ENCODE measurements at places on chromosomes 1 and 21.

DNA sequence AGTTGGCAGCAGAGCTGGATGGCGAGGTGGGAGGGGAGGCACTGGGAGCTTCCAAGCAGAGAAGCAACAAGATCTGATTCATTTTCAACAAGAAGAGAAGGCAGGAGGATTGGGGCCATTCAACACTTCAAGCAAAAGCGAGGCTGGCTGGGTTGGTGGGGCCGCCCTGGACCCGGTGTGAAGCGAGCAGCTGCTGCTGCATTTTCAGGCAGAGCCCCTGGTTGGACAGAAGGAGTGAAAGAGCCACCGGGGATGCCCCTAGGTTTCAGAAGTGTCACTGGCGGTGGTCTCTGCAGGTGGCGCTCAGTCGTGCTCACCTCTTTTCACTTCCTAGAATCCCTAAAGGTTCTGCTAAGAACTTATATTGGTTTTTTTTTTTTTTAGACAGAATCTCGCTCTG, 18.0 kb downstream of the SLC2A7 start:
- no peak for DNase-seq

DNA sequence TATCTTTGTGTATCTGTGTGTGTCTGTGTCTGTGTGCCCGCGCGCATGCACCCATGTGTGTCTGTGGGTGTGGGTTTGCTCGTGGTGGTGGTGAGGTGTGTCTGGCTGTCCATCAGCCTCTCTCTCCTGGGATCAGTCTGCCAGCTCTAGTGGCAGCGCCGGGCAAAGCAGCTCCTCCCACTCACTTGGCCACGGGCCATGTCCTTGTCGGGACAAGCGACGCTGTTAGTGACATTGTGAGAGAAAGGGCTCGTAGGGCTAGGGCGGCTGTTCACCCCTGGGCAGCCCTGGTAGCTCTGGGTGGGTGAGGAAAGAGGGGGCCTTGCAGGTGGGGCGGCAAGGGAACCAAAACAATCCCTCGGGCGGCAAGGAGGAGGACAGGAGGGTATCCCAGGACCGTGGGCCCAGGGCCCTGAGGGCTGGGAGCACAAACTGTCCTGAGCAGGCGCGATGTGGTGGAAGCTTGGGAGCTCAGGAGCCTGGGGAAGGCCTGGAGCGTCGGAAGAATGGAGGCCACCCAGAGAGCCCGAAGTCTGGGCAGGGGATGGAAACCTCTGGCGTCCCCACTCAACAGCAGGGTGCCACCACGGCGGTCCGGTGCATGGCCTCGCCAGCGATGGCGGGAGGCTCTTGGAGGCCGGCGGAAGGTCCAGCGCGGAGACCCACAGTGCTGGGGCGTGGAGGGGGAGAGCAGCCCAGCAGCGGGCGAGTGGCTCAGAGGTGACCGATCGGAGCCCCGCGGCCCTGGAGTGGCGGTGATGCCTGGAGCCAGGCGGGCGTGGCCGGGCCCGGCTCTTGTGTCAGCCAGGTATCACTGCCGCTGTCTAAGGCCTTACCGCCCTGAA, 140.5 kb downstream of the LIPI start:
- no peak for DNase-seq

GRCh38 chr1:220726634-220727033, 21.5 kb upstream of the MTARC2 start:
- DNase-seq, result no peak

GRCh38 chr1:28147264-28148094, 29.0 kb downstream of the PTAFR start:
- no peak for DNase-seq

GRCh38 chr1:66767626-66768025, 15.4 kb downstream of the DYNLT5 start:
- DNase-seq, result no peak

DNA sequence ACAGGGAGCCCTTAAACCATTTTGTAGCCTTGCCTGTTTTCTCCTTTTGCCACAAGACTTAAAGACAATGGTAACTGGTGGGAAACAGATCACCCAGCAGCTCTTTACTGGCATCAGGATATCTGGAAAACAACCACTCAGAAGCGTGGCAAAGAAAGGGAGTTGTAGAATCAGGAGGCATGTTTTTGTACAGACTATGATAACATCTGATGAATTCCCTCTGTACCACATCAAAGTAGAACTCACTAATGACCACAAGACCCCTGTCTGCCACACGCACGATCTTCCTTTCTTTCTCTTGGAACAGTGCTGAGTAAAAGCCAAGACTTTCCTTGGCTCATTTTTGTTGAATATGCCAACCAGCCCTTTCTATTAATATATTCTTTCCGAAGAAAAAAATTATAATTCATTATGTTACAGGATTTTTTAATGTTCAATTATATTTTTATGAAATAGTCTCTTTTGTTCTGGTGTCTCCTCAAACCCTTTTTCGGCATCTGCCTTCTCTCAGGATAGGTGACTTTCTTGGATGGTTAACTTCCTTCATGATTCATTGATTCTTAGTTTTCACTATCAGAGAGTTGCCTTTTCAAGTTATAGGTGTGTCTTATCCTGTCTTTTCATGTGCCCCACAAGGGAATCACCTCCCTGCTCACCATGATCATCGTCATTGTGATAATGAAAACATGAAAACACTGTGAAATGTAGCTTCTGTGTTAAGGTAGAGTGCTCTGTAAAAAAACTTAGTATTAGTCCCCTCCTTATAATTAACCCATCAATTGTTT, 7.9 kb upstream of the PHGDH start:
- no peak for DNase-seq

- DNase-seq, result no peak
Measured at GRCh38 chr21:46486481-46487126, 27.9 kb downstream of the DIP2A start.

GRCh38 chr1:117895482-117896114, 33.8 kb downstream of the GDAP2 start:
- peak; percentile 71 for DNase-seq

DNA sequence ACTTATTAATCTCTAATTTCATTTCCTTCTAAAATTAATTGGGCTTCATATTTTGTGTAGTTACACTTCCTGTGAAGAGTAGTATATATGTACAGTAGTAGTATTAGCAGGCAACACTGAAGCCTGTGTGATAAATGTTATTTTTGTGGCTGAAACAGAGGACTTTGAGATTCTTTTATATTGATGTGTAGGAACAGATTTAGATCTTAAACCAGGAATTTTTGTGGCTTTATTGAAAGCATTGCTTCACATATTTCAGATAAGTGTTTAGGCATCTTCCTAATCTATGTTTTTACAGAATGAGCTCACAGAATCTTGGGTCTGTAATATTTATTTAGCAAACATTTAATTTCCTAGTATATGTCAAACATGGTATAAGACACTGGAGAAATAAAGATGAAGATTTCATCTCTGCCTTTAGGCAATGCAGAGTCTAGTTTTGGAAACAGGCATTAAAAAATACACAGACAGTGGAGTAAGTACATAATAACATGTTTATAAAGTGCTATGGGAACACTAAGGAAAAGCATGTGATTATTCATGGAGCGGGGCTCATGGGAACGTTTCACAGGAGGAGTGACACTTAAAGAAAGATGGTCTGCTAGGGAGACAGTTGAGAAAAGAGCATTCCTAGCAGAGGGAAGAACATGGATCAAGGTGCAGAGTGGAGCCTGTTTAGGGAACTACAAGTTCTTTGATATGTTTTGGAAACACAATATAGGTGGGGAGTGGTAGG, 52.7 kb downstream of the MIGA1 start:
- DNase-seq, result peak; percentile 62

- DNase-seq, result no peak
Measured at GRCh38 chr1:169483500-169483966, 2.2 kb downstream of the SLC19A2 start.

- no peak for DNase-seq
Measured at GRCh38 chr1:216456682-216457081, 33.4 kb upstream of the USH2A start.

DNA sequence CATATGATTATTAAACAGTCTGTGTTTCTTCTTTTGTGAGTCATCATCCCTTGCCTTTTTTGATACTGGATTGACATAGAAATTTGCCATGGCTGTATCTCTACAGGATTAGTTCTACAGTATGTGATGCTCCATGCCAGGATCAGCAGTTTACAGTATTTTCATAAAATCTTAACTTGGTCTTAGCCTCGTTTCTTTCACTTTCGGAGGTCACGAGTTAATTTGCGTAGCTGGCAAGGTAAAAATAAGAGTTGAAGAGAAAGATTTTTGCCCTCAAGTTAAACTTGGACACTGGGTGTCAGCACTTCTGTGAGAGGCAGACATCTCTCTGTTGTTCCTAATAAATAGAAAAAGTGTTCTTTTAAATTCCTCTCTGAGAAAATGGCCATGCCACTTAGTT, 79.1 kb downstream of the CACNA1E start:
- no peak for DNase-seq

DNA sequence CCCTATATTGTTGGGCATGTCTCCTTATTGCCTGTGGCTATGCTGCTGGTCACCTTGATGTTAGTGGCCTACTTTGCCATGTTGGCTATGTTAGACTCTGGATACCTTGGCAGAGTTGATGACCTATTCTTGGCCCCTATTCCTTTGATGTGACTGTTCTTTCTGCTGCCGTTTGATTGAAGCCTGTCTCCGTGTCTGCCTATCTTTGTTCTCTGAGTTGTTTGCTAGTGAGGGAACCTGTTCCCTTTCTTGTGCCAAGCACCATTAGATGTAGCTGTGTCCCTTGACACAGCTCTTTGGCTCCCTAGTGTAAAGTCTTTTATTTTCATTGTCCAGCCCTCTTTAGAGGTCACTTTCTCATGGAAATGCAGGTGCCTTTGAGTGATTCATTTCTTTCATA, 28.7 kb upstream of the PAPPA2 start:
- DNase-seq, result no peak

- DNase-seq, result no peak
Measured at GRCh38 chr1:215835951-215836350, 268.8 kb downstream of the KCTD3 start.

DNA sequence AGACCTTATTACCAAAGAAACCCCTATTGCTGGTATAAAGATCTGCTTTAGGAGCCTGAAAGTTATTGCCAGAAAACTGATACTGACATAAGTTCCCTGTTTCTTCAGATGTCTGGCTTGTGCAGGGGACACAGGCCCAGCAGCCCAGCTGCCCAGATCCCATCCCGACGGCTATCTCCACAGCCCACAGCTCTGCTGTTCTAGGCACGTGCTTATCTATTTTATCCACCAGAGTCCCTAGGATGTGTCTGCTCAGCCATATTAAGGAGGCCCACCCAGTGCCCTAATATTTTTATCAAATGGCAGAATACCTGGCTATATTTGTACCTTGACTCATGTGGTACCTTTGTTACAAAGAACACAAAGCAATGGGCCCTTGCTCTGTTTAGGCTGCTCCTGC, 58.9 kb downstream of the DDX20 start:
- DNase-seq, result no peak

DNA sequence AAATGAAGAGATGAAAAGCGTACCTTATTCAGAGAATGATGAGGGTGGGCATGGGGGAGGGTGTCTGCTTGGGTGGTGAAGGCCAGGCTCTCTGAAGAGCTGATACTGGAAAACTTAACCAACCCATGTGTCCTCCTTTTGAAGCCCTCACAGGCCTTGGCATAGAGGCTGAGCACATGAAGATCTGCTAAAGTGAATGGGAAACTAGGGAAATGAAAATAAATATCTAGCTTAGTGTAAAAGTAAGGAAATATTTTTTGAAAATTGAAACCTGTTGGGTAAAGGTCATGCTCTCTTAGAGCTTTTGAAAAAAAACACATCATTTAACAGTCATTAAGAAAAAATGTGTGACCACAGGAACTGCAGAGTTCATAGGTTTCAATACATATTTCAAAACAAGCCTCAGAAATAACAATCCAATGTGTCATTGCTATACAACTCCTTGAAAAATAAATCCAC, 40.5 kb upstream of the RALGPS2 start:
- DNase-seq, result no peak

- DNase-seq, result no peak
Measured at GRCh38 chr1:70290218-70290617, 64.3 kb downstream of the ANKRD13C start.
